ENCODE measurements at places on chromosomes 2 and 18. TPM values are rescaled to one million over a fixed set of nuclear protein-coding genes. Genes with fewer than 3 reads are reported as not detected.

TFCP2L1 gene
- total RNA-seq, result not detected

CCDC74B gene
- total RNA-seq, result 4.8 TPM

IL1RL2 gene
- total RNA-seq, result 0.30 TPM

ADGRF3 gene
- total RNA-seq, result not detected

B3GNT7 gene
- total RNA-seq, result under 0.01 TPM

AQP12B gene
- not detected for total RNA-seq

COPS7B gene
- total RNA-seq, result 17.2 TPM

UGT1A8 gene
- not detected for total RNA-seq

ANKRD30BL gene
- total RNA-seq, result not detected

TMEM17 gene
- 3.0 TPM for total RNA-seq

STAT4 gene
- total RNA-seq, result 2.8 TPM

DSG3 gene
- 0.59 TPM for total RNA-seq

GALNT14 gene
- 2.3 TPM for total RNA-seq

GALR1 gene
- total RNA-seq, result not detected

SPHKAP gene
- total RNA-seq, result not detected

RUFY4 gene
- total RNA-seq, result not detected

TMEM150A gene
- 11.7 TPM for total RNA-seq

Data from smooth muscle cell of the umbilical artery (primary cell).